Lower lobe of right lung (tissue), 2 donors: ENCODE measurements at places on chromosomes 3 and 15. TPM values are rescaled to one million over a fixed set of nuclear protein-coding genes. Genes with fewer than 3 reads are reported as not detected.

CMTM8 gene
- total RNA-seq = 25.6 TPM

DNA sequence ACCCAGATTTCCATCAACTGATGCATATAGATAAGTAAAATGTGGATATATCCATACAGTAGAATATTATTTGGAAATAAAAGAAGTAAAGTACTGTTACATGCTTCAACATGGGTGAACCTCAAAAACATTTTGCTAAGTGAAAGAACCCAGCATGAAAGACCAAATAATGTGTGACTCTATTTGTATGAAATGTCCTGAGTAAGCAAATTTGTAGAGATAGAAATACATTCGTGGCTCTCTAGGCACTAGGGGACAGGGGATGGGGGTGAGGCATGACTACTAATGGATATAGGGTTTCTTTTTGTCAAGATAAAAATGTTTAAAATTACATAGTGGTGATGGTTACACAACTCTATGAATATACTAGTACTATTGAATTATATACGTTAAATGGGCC lies 163.7 kb downstream of the KLHL25 start:
- DNase-seq = no peak

DNA sequence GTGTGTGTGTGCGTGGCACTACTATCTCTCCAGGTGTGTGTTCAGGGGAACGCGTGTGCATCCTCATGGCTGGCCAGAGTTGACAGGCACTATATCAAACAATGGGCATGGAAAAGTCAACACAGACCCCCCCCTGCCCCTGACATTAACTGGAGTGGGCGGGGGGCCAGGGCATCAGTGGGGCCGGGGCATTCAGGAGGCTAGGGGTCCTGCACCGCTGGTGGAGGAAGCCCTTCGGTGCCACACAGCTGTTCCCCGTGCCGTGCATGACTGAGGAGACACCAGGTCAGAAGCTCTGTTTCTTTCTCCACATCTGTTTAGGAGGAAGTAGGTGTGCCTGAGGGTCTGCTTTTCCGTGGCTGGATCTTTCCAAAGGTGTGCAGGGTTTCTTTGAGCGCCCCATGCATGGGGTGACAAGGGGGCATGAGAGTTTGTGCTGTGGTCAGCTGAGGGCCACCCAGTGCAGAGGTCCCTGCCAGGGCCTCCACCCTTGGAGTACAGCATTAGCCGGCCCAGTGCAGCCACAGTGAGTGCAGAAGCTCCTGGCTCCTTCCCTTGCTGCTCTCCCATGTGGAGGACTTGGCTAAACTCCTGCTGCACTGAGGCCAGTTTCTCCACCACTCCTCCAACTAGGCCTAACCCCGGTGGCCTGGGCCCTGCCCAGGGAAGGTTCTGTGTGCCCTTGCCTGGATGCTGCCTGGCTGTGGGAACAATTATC lies 7.5 kb downstream of the C3orf22 start:
- peak; percentile 24 for DNase-seq

TIPIN gene
- total RNA-seq = 6.9 TPM

DNA sequence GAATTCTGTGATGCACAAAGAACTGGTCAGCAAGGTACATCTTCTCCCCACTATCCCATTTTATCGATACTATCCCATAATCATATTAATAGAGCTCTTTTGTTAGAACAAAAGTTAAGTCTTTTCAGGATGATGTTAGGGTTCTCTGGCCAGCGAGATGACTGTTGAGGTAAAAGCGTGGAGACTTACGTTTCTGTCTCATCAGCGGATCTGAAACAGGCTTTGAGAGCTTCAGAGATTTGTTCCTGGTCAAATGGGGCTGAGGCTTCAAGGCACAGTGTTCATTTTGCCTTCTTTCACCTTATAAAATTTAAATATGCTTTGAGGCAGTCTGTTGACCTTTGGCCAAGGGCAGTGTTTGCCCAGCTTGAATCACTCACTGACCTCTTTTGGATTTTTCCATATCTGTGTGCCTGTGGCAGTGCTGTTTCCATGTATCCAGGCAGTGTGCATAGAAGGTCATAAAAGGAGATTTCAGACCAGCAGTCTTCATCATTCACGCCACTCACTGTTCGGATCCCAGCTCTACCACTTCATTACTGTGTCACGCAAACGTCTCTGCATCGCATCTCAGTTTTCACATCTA lies 3.1 kb downstream of the ADAMTSL3 start:
- no peak for DNase-seq

KCNAB1 gene
- 4.7 TPM for total RNA-seq

- no peak for DNase-seq
These were observed 19.1 kb downstream of the TRNT1 start for GRCh38 chr3:3145831-3146230.

FAM107A gene
- total RNA-seq = 74.5 TPM

DNA sequence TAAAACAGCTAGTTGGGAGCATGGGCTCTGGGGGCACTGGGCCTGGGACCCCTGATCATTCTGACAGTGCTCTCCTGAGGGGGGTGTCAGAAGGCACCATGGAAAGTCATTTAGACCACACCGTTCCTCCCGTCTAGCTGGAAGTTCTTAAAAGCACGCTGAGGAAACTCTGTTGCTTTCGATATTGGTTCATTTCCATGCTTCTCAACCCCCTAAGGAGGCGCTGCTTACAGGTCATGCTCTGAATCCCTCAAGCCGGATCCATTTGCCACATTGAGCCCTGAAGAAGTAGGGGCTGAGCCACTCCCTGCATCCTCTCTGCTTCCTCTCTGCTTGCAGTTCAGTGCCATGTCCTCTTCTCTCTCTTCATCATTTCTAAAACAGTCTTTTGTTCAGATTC lies 187.2 kb downstream of the CACNA2D3 start:
- DNase-seq = no peak

LIPC gene
- total RNA-seq = 1.0 TPM

HIGD2B gene
- total RNA-seq = not detected

DNA sequence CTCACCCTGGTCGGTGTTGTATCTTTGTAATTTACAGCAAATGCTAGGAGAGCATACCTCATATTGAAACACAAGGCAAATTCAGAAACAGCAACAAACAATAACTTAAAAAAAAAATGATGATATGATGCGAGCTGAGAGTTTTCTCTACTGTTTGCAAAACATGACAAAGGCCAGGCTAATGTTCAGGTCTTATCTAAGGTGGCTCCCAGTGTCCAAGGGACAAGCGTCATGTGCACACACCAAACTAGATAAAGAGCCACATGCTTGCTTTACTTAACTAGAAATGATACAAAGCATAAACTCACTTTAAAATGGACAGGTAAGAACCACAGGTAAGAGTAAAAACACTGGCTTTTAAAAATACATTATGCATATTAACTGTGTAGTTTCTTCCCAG lies 375.9 kb downstream of the FOXP1 start:
- DNase-seq = no peak

ULK4 gene
- 11.4 TPM for total RNA-seq

DNA sequence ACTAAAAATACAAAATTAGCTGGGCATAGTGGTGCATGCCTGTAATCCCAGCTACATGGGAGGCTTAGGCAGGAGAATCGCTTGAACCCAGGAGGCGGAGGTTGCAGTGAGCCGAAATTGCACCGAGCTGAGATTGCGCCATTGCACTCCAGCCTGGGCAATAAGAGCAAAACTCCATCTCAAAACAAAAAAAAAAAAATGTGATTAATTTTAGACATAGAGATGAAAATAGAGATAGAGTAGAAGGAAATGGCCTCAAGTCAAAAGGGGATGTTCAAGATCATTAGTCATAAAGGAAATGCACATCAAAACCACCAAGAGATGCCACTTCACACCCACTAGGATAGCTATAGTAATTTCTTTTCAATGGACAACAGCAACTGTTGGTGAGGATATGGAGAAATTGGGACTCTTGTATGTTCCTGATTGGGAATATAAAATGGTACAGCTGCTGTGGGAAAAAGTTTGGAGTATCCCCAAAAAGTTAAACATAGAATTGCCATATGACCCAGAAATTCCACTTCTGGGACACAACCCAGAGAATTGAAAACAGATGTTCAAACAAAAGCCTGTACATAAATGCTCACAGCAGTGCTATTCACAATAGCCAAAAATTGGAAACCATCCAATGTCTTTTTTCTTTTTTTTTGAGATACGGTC lies 55.4 kb downstream of the ABHD2 start:
- DNase-seq = no peak

GRCh38 chr3:127647845-127648204 lies 18.8 kb downstream of the PODXL2 start:
- no peak for DNase-seq

CD86 gene
- 29.5 TPM for total RNA-seq

DNA sequence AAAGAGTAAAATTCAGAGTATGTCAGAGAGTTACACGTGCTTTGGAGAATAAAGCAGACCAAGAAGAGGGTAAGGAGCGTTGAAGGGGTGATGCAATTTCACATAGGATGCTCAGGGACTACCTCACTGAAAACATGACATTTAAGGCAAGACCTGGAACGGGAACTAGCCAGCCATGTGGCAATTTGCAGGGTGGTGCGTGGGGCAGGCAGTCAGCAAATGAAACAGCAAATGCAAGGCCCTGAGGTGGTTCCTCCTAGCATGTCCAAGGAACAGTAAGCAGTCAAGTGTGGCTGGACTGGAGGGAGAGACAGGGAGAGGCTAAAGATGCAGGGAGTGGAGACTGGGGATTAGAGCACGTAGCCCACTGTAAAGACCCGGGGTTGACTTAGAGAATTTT lies 146.1 kb upstream of the LPP start:
- peak; percentile 77 for DNase-seq

DNA sequence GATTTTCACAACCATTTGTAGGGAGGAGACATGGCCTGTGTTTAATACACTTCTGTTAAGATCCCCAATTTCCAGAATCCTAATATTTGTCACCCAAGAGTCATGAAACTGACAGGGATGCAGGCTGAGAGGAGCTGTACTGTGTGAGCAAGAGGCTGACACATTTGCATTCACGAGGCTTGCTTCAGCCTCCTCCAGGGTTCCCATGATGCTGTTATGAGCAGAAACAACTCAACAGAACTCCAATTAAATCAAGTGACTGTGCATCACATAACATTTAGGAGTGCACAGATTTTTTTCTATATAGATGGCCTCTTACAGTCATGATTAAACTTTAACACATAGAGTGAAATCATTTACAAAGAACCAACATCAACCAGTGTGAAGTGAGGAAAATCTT lies 292.3 kb upstream of the STT3B start:
- no peak for DNase-seq

GRCh38 chr3:102512734-102513504 lies 78.1 kb downstream of the ZPLD1 start:
- no peak for DNase-seq

GHSR gene
- total RNA-seq = not detected

CD96 gene
- total RNA-seq = 5.6 TPM

GRCh38 chr3:184343200-184343876 lies 5.9 kb downstream of the FAM131A start:
- DNase-seq = no peak

- DNase-seq = no peak
These were observed 71.0 kb downstream of the TCF12 start for GRCh38 chr15:56989411-56989924.

MAP1A gene
- total RNA-seq = 7.1 TPM

SLITRK3 gene
- 0.65 TPM for total RNA-seq

DNA sequence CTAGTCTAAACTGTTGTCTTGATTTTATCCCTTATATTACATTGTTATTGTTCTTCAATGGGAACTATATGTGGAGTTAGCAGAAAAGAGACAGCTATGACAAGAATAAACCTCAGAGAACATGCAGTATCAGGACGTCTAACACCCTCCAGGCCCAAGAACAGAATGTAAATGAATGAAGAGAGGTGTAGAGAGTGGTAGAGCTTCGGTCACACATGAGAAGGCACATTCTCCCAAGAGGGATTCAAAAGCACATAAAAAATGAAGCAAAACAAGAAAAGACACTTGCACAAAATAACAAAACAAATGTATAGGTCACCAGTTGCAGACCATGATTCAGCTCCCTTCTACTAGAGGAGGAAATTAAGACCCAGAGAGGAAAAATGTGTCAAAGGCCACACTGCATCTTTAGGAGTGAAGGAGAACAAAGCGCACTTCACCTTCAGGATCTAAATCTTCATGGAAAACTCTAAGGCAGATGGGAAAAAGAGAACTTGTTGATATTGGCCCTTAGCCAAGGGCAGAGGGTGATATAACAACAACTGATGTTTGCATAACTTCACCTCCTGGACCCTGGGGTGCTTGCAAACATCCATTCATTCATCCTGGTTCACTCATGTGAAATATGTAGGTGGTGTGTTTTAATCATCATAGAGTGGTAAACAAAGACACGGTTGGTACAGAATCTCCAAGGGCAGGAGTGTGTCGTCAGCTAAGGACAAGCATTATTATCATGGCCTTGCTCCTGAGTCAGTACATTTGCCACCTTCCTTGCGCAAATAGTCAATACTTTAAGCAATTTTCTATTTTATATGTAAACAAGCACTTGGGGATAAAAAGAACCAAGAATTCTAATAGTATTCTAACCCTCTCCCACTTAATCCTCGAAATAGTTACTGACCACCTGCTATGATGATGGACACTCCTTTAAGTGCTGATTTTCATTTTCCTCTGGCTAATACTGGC lies 8.8 kb downstream of the NEK10 start:
- no peak for DNase-seq

GRCh38 chr3:176919836-176920765 lies 277.2 kb downstream of the TBL1XR1 start:
- DNase-seq = no peak

CLDN18 gene
- total RNA-seq = 162 TPM

GOLGA6A gene
- total RNA-seq = not detected
